CD4-positive, alpha-beta T cell treated with Interferon gamma for 1 hour (primary cell): ENCODE measurements at places on chromosomes 3 and 15.

GRCh38 chr15:29097971-29098370 is 171.7 kb downstream of the NSMCE3 start:
- DNase-seq = no peak

- DNase-seq = no peak
Observed at GRCh38 chr15:22973286-22973685, 6.9 kb downstream of the CYFIP1 start.

DNA sequence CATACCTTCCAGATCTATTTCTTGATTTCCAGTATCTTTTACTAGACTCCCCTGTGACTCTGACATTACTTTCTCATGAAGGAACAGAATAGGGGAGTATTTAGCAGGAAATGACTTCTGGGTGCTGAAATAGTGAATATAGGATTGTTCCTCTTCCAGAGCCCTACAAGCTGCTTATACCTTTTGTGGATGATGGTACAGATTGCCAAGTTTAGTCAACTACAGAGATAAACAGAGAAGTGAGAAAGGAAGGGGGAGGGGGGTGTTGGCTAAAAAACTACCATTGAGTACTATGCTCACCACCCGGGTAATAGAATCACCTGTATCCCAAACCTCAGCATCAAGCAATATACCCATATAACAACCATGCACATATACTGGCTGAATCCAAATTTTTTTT is 298.3 kb upstream of the GPR149 start:
- DNase-seq = no peak

DNA sequence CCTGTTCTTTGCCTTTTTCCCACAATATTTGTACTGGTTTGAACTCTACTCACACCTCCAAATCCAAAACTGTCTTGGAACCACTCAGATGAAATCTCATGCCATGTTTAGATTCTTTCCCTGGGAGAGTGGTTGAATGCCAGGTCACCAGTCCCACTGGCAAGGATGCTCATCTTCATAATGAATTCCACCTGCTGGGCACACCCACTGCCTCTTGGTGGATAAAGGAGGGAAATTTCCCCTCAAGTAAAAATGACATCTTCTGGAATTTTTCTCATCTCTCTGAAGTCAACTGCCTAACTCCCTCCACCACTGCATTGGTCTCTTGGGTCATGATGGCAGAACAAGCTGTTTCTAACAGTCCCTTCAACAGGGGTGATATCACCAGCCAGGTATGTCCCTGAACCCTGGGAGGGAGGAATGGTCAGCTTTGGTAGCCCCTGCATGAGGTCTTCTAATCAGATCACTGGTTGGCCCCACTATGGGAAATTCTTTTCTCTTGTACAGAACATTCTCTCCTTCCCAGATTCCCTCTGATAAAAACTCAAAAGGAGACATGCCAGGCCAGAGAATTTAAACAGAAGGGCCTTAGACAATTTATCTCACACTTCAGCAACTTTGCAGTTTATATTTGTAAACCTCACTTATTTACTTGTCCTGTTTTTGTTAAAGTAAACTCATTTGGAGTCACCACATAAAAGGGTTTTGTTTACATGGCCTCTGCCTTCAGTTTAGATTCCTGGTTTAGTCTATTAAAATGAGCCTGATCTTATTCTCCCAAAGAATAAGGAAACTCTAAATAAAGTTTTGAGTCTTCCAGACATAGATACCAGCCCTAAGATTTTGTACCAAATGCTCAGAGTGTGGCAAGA is 143.4 kb downstream of the WNT5A start:
- no peak for DNase-seq

DNA sequence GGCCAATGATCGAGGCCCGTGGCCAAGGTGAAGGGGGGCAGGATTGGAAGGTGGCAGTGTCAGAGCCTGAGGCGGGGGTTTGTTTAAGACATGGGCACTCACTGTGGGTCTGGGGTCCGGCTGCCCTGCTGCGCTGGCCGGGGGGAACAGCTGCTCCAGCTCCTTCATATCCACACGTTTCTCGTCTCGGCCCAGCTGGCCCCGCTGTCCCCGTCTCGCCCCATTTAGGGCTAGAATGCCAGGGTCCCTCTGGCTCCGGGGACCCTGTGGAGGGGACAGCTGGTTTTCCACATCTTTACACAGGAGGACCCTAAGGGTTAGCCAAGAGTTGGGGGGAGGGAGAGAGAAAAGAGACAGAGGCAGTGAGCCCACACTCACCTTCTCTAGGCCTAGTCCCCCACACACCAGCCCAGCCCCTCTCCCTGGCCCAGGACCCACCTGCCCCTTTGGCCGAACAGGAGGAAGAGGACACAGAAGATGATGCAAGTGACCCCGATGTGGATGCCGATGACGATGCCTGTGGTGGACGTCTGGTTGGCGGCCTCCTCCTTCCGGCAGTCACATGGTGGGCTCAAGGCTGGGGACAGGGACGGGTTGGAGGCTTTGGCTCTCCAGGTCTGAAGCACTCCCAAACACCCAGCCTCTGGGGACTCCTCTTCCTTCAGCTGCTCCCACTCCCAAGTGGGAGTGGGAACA is 25.0 kb downstream of the RNU5B-1 start:
- no peak for DNase-seq

GRCh38 chr15:29904757-29905417 is 82.6 kb upstream of the TJP1 start:
- no peak for DNase-seq

GRCh38 chr3:47022641-47023071 is 43.2 kb downstream of the NBEAL2 start:
- DNase-seq = no peak

- no peak for DNase-seq
Observed at GRCh38 chr15:48856942-48857341, 21.0 kb upstream of the EID1 start.

GRCh38 chr3:69079269-69080159 is 651 bp downstream of the UBA3 start:
- DNase-seq = no peak

DNA sequence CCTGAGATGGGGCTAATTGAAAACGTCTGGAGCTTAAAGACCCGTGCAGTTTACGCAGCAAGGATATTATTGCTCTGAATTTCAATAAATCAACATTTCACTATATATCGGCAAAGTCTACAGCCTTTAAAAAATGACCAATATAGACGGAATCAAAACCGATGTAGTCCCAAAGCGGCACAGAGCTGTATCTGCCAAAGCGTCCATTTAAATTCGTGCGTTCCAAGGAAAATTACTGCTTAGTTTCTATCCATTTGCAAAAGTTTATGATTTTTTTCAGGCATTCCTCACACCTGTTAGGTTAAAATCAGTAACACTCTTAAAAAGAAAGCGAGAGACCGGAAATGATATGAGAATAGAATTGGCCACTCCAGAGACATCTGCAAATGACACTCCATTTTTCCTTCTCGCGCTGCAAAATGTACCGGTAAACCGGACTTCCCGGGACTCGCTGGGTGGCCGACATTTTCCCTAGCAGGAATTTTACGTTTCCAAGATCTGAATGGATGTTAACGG is 777 bp upstream of the EIF4A2 start:
- no peak for DNase-seq

GRCh38 chr3:99929745-99930139 is 112.1 kb downstream of the CMSS1 start:
- DNase-seq = no peak

DNA sequence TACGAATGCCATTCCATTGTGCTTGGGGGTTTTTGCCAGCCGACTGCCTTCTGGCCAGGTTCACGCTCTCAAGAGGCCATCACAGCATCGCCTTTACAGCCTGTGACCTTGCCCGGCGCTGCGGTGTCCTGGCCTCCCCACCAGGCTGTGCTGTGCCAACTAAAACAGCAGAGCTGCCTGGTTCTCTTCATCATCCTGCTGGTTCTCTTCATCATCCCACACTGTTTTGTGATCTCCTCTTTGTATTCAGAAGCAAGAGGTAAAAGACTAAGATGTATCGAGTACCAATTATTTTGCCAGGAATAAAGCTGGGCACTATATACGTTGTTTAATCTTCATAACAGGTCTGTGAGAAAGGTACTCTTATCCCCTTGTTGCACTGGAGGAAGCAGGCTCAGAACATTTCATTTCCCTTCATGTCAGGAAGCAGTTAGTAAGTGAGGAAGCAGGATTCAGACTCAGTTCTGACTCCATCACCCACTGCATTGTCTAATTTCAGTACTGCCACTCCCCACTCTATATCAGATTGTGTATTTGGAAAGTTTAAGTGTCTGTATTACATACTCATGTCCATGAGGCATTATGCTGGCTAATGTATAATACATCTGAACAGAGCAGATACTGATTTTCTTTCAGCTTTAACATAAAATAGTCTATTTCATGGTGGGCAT is 92.7 kb downstream of the LRRC28 start:
- peak; percentile 26 for DNase-seq

DNA sequence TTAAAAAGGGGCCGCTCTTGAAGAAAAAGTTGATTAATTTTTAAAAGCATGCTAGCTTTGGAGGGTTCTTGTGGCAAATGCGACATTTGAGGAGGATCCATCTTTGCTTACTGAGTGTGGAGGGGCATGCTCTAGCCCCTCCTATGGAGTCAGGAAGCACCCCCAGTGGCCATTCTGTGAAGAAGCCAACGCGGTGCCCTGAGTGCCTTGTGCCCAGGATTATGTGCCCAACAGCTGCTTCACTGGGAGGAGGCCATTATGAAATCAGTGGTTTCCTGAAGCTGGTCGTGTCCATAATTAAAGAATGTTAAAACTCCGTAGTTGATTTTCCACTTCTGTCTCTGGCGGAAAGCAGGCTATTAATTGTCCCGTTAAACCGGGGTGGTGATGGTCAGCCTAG is 69.1 kb upstream of the TNFAIP8L3 start:
- no peak for DNase-seq

DNA sequence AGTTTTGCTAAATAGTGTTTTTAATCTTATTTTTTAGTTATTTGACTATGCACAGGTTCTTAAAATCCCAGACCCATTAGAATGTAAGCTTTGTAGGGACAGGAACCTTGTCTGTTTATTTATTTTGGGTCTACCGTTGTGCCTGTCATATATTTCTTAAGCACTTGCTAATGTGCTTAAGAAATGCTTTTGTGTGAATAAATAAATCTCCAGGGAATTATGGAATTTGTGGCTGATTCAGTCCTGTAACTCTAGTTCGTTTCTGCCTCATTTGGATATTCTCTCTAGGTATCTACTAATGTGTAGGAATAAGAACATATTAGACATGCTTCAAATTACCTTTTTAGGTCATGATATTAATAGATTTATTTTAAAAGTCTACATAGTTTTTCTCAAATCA is 161.6 kb downstream of the LPP start:
- no peak for DNase-seq

- DNase-seq = no peak
Observed at GRCh38 chr15:56794553-56795329, 61.4 kb upstream of the ZNF280D start.

GRCh38 chr15:59190291-59190690 is 16.4 kb upstream of the LDHAL6B start:
- no peak for DNase-seq

DNA sequence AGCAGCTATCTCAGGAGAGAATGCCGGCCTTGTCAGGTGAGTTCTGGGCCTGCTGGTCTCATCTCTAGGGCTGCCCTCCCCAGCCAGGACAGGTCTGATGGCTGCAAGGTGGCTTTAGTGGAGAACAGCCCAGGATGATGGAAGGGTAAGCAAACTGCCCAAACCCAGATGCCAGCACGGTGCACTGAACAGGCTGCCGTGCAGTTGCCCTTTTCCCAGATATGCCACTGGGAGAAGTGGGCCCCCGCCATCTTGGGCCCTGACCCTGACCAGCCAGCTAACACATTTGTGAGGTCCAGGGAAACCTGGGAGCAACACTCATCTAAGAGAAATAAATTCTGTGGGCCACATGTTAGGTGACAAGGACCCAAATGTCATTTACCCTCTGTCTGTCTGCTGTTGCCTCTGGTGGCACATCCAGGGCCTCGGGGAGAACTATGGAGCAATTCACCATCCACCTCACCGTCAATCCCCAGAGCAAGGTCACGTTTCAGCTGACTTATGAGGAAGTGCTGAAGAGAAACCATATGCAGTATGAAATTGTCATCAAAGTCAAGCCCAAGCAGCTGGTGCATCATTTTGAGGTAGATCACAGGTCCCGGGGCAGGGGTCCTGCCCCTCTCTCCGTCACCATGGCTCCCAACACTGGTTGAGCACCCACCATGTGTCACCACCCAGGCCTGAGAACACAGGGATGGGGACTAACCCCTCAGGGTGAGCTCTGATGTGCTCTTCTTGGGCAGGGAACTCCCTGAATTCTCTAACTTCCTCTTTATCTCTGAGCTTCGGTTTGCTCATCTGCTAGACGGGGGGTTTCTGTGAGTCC is 1.8 kb downstream of the ITIH1 start:
- DNase-seq = peak; percentile 69

DNA sequence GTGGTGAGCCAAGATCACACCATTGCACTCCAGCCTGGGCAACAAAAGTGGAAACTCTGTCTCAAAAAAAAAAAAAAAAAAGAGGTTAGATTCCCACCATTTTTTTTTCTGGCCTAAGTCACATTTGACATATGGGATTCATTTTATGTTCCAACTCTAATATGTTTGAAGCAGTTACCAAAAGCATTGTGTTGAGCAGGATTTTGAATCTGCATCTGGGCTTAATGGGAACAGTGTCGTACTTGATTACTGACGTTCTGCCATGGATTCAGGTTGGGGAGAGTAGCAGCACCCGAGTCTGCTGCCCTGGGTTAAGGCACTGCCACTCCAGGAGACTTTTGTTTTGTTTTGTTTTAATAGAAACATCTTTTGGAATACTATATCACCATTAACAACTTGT is 348.7 kb upstream of the TBL1XR1 start:
- no peak for DNase-seq

GRCh38 chr15:83012076-83012426 is 612 bp upstream of the C15orf40 start:
- no peak for DNase-seq

DNA sequence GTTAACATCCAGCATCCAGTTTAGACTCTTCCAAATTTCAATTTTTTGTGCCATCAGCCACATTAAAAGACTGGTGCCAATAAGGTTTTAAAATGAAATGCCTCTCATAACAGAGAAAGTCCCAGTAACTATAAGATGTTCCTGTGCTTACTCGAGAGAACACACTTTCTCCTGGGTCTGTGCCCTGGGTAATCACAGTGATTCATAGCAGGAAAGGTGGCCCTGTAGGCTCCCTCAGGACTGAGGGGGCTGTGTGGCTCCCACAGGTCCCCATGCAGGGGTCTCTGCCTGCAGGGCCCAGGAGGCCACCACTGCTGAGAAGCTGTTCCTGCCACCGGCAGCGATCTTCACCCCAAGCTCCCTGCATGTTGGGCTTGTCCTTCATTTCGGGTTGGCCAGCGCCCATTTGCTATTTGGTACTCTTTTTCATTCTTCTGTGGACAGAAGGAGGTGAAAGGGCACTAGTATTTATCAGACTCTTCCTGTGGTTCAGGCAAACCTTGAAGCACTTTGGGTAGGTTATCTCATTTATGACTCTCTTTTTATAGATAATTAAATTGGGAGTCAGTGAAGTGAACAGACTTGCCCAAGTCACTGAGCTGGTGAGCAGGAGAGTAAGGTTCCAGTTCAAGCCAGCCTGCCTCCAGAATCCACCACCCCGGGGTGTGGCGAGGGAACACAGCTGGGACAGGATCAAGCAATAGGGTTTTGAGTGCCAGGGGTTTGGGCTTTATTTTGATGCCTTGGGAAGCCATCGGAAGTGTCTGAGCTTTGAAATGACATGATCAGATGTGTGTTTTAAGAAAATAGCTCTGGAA is 44.2 kb upstream of the PLXNA1 start:
- DNase-seq = no peak

- DNase-seq = no peak
Observed at GRCh38 chr3:197734667-197735318, 1.9 kb downstream of the RUBCN start.

GRCh38 chr3:43838877-43839276 is 148.1 kb downstream of the ABHD5 start:
- DNase-seq = no peak
